Right atrium auricular region (tissue), 2 donors: ENCODE measurements at places on chromosomes 12 and 14.

- no peak for DNase-seq
Observed at GRCh38 chr12:28265435-28266042, 75.3 kb downstream of the CCDC91 start.

DNA sequence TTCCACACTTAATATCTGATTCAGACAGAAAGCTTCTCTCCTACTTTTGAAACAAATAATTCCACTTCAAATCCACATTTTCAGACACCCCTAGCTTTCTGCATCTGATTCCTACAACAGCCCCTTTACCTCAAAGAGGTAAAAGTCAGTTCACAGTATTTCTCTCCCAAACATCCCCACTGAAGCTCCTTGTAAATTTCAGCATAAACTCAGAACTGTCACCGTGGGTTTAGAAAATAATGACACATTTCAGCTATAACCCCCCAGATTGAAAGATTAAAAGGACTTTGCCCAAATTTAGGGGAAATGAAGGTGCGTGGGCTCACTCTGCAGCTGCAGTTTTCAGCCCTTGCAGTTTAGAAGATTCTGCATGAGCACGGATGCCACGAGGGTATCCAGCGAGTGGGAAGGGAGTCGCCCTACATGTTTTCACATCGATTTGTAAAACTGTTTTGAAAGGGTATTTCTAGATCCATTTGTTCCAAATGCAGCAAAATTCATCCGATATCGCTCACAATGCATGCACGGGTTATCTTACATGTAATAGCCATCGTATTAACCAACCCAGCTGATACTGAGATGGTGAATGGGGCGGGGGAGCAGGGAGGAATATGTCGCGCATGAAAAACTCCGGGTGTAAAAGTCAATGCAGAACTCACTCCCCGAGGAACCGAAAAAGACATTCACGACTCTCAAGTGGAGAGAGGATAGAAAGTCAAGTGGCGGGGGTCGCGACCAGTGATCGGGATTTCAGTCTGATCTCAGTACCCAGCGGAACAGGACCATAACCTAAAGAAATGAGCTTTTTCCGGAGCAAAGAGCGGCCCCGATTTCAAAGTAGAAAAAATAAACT, 5.0 kb upstream of the CCND2 start:
- DNase-seq, result no peak

- no peak for DNase-seq
Observed at GRCh38 chr14:86787717-86788116, 1205.3 kb downstream of the GALC start.

DNA sequence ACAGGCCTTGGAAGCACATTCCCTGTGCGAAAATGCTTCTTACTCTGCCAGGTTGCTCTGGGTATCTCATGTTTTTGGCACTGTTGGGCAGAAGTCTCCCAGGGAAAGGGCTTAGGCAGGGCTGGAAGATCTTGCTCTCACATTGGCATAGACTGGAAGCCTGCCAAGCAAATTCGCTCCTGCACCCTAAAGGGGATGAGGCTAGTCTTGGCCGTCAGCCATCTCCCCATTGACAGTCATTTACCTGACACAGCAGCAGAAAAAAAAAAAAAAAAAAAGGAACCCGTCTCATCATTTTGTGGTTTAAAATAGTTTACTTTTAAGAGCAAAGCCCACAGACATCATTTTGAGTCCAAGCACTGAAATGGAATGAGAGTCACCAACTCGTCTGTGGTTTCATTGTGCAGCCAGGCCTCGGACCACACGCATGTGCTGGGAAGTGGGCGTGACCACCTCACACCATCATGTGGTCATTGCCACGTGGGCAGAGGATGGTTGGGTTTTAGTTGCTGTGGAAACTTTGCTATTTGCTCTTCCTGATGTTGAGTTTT, 84.8 kb downstream of the NRXN3 start:
- no peak for DNase-seq

DNA sequence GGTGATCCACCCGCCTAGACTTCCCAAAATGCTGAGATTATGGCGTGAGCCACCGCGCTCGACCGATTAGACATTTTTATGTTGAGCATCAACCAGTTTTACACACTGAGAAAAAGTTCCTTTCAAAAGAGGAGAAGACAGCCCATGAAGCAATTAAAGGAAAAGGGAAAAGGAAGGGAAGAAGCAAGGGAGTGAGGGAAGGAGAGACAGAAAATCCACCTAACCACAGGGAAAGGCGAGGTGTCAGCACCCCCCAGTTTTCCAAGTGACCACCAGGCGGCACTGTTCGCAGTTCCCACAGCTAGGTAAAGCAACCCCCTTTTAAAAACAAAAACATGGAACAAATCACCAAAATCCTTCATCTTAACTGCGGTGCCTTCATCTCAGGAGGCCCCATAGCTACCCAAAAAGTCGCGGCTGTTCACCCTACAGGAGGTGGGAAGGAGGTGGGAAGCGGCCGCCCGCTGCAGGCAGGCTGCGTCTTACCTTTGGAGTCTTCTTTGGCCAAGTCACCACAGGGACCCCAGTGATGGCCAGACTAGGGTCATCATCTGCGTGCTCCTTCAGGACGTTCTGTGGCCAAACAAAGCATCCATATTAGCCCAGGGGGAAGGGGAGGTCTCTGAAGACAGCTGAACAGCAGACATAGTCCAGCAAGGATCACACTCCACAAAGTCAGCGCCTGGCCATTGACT, 86.6 kb downstream of the KDM2B start:
- DNase-seq, result no peak

DNA sequence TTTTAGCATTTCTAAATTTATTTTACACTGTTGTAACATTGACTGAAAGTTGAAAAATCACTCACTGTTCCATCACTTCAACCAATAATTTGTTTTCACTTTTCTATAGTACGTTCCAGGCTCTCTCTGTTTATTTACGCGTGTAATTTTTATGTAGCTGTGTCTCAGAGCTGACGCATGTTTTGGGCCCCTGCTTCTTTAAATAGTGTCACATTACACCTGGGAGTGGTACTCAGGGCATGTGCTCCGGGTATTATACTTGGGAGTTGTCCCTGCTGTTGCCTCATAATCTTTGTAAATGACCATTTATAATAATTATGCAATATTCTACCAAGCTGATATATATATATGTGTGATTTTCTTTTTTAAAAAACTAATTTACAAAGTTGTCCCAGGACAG, 132.8 kb upstream of the CPM start:
- no peak for DNase-seq

GRCh38 chr12:68043435-68043834, 54.2 kb downstream of the IFNG-AS1 start:
- no peak for DNase-seq

DNA sequence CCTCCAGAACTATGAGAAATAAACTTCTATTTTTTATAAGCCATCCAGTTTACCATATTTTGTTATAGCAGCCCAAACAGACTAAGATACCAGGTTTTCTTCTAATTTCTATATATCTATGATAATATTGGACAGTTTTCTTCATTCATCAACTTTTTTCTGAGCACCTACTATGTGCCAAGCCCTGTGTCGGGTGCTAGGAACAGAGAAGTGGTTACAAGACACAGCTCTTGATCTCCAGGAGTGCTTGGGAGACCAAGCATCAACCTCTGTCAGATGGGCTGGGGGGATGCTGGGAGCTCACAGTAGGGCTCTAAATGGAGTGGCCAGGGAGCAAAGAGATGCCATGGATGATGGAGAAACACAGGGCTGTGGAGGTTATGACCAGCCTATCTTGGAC, 2.9 kb upstream of the WSCD2 start:
- no peak for DNase-seq

- DNase-seq, result no peak
Observed at GRCh38 chr12:74105434-74105833, 432.2 kb upstream of the ATXN7L3B start.

GRCh38 chr14:64992328-64992885, 5.7 kb downstream of the FNTB start:
- DNase-seq, result no peak

- DNase-seq, result no peak
Observed at GRCh38 chr14:71722885-71723284, 209.3 kb upstream of the RGS6 start.

DNA sequence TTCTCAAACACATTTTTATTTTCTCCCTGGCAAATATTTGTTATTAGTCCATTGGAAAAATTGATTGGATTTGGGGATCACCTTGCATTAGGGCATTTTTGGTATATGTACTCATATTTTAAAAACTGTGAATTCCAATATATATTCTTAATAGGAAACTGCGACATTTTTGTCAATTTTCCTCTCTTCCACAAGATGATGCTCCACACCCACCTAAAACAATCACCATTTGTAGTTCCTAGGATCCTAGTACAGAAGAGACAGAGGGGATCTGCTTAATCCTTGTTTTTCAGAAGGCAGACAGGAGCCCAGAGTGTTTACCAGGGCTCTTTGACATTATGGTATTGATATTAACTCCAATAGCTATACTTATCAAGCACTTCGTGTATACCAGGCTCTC, 22.8 kb upstream of the OASL start:
- DNase-seq, result no peak

- no peak for DNase-seq
Observed at GRCh38 chr12:127363392-127363791, 903.6 kb upstream of the TMEM132C start.

DNA sequence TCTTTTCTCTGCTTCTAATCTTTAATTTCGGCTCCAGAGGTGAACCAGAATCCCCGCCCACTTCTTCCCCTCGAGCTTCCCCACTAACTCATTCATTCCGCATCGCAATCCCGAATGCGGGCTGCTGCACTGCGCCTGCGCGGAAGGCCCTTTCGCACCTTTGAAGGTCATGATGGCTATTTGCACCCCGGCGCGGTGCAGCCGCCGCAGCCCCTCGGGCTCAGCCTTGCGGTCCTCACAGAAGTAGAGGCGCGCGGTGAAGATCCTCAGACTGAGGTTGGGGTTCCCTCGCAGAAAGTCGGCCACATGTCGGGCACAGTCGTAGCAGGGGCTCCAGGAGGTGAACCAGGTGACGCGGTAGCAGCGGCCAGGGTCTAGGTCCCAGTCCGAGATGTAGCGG, 7.6 kb downstream of the AICDA start:
- DNase-seq, result no peak

DNA sequence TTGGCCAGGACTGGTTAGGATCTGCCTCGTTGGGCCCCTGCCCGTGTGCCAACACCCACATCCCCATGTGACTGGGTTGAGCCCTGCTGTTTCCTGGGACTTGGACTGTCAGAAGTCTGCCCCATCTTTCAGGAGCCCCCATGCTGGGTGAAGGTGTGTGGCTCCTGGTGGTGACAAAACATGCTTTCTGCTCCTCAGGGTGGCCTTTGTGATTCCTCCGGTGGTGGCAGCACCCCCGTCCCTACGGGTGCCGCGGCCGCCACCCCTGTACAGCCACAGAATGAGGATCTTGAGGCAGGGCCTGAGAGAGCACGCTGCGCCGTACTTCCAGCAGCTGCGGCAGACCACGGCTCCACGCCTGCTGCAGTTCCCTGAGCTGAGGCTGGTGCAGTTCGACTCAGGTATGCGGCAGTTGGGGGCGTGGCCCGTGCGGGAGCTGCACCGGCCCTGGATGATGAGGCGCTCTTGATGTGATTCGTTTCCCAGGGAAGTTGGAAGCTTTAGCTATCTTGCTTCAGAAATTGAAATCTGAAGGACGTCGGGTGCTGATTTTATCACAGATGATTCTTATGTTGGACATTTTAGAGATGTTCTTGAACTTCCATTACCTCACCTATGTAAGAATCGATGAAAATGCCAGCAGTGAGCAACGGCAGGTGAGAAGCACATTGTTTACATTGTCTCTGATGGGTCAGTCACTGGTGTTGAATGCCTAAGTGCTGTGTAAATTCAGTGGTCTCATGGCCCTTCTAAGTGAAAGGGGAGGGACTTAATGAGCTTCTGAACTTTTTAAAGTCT, 80.0 kb downstream of the EP400 start:
- DNase-seq, result no peak

- DNase-seq, result no peak
Observed at GRCh38 chr12:131895640-131896079, 1.2 kb downstream of the ULK1 start.

DNA sequence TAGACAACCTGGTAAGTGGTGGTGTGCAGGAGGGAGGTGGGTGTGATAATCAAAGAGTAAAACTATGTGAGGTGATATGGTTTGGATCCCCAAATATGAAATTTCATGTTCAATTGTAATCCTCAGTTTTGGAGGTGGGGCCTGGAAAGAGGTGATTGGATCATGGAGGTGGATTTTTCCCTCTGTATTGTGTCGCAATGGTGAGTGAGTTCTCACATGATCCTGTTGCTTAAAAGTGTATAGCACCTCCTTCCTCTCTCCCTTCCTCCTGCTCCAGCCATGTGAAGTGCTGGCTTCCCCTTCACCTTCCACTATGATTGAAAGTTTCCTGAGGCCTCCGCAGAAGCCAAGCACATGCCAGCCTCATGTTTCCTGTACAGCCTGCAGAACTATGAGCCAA, 270.2 kb upstream of the FOXG1 start:
- DNase-seq, result no peak

GRCh38 chr12:19021240-19021639, 108.3 kb upstream of the PLEKHA5 start:
- no peak for DNase-seq

- DNase-seq, result no peak
Observed at GRCh38 chr14:94819531-94819930, 49.6 kb upstream of the GSC start.

DNA sequence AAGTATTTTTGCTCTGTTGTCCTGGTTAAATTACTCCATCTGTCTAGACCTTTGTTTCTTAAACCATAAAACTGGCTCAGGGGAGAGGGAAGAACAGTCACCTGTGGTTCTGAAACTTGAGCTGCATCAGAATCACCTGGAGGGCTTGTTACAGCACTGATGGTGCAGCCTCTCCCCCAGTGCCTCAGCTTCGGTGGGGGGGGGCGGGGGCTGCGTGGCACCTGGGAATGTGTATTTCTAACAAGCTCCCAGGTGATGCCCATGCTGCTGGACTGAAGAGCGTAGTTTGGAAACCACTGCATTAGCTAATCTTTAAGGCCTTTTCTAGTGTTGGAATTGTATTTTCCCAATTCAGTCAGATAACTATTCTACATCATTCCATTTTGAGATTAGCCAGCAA, 42.7 kb downstream of the GPHB5 start:
- DNase-seq, result no peak

DNA sequence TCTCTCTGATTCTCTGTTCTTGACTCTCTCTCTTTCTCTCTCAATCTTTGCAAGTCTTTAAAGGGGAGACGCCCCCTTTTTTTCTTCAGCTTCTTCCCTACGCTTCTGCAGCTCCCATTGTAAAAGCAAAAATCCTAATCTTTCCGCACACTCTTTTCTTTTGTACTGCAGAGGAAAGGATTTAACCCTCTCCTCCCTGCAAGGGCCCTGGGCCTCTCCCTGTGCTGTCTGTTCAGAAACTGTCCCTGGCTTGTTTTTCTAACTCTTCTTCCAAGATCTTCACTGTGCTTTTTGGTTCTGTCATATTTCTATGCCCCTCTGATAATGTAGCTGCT, 10.9 kb upstream of the SALL2 start:
- no peak for DNase-seq

GRCh38 chr14:76576047-76576741, 185.1 kb upstream of the VASH1 start:
- no peak for DNase-seq
